ENCODE measurements at places on chromosomes 3 and 15.

GRCh38 chr3:46603446-46604046, 8.8 kb upstream of the FAM240A start:
- no peak overlapping the region for H3K27ac ChIP-seq
- no peaks in the 10 kb centered on the region for H3K36me3 ChIP-seq
- no peak overlapping the region for H3K4me3 ChIP-seq
- DNase-seq: no peak
- no peaks in the 10 kb centered on the region for H3K4me1 ChIP-seq
- H3K27me3 ChIP-seq: no peaks in the 10 kb centered on the region

DNA sequence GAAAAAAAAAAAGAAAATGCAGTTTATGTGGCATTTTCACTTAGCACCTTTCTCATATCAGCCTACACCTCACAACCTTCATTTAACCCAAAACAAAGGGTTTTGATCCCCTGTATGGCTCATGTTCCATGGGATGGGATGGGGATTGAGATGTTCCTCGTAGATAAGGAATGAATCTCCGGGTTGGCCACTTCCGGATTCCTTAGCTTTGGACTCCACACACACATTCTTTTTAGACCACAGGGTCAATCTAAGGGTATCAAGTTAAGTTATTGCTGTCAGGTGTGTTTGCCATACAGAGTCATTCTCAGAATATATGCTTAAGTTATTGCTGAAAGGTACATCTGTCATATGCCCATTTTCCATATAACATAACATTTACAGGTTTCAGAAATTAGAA, 301.4 kb upstream of the TGFBR2 start:
- H3K27ac ChIP-seq: no peak overlapping the region
- H3K27me3 ChIP-seq: no peaks in the 10 kb centered on the region
- DNase-seq: no peak

- no peak overlapping the region for H3K4me3 ChIP-seq
- H3K27me3 ChIP-seq: no peaks in the 10 kb centered on the region
- H3K27ac ChIP-seq: no peak overlapping the region
Measured at GRCh38 chr3:49489247-49489646, 19.2 kb downstream of the DAG1 start.

DNA sequence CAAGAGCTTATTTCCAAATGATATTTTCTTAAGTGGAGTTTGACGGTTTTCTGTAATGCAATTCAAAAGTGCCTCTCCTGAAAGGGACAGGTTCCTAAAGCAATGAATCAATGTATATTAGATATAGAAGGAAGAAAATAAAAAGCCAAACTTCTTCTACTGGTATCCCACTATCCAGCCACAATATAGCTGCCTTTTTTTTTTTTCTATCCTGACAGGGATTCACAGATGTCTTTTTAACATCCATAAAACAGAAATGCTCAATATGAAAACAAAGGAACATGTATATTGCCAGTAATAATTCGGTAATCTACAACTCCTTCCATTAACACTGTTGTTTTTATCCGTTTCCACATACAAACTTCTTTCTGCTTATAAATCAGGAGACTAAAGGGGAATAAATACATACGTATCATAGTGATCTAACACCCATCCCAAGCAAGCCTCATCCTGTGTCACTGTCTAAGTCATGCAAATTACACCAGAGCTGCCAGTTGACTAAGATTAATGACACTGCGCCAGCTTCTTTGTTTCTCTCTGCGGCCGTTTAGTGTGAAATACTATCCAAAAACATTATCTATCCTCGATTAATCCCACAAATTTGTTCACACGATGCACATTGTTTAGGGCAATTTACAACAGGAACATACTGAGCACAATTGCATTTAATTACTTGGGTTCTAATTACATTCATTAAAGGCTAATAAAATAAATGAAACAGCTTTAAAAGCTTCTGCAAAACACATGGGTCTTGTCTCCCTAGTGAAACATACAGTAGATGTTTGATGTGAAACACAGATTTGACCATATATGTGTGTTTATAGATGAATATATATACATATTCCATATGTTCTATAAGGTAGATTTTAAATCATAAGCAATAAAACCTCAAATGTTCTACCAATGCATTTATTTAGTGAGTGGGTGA, 51.9 kb upstream of the CDIN1 start:
- no peaks in the 10 kb centered on the region for H3K4me1 ChIP-seq
- H3K27ac ChIP-seq: no peak overlapping the region
- DNase-seq: no peak
- H3K27me3 ChIP-seq: no peaks in the 10 kb centered on the region

DNA sequence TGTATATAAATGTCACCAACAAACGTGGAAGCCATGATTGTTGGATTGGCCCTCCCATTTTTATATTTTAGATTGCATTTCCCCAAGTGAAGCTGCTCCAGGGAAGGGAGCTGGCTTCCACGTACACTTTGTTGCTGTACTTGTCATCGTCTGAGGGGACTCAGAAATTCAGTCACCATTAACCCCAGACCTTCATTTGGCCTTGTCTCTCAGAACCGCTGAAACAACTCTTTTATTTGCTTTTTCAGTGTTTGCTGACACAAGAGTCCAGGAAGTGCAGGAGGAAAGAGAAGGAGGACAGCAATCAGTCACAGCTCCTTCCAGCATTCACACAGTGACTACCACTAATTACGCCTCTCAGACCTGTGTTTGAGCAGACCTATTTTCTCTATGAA, 276.5 kb downstream of the TBL1XR1 start:
- H3K27me3 ChIP-seq: no peaks in the 10 kb centered on the region
- no peak for DNase-seq
- H3K27ac ChIP-seq: no peak overlapping the region
- no peaks in the 10 kb centered on the region for H3K36me3 ChIP-seq

DNA sequence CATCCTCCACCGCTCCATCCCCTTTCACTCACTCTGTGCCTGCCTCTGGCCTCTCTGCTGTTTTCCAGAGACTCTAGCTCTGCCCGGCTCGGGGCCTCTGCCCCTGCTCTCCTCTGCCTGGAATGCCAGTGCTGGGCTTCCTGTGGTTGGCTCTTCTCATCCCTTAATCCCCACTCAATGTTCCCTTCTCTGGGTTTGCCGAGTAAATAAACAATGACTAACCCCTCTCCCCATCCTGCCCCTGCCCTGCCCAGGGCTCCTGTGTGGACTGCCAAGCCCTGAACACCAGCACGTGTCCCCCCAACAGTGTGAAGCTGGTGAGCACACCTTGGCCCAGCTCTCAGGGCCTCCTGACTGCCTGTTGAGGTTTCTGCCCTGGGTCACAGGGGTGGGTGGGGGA, 12.2 kb downstream of the STAB1 start:
- no peak for DNase-seq
- H3K4me3 ChIP-seq: no peak overlapping the region
- H3K27ac ChIP-seq: no peak overlapping the region
- no peaks in the 10 kb centered on the region for H3K27me3 ChIP-seq

Data from colonic mucosa (tissue), 4 donors.